HS-27A (cell line): ENCODE measurements at places on chromosomes 7 and 10.

- DNase-seq: no peak
Observed at GRCh38 chr7:43449577-43449976, 133.3 kb upstream of the STK17A start.

DNA sequence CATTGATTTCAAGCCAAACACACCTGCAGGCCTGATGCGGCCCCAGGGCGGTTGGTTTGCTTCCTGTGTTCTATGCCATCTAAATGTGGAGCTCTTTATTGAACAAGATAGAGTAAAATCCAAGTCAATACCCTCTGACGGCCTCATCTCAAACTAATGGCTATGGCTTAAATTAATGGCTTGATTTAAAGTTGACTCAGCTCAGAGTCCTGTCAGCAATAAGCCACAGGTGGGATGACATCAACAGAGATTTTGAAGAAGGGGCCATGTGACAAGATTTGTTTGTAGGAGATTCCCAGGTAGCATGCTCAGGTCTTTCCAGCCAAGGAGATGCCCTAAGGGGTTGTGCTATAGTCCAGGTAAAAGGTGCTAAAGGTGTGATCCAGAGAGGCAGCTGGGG, 66.7 kb upstream of the ZNF32 start:
- DNase-seq: no peak

GRCh38 chr10:12800302-12800701, 201.2 kb downstream of the CCDC3 start:
- no peak for DNase-seq

DNA sequence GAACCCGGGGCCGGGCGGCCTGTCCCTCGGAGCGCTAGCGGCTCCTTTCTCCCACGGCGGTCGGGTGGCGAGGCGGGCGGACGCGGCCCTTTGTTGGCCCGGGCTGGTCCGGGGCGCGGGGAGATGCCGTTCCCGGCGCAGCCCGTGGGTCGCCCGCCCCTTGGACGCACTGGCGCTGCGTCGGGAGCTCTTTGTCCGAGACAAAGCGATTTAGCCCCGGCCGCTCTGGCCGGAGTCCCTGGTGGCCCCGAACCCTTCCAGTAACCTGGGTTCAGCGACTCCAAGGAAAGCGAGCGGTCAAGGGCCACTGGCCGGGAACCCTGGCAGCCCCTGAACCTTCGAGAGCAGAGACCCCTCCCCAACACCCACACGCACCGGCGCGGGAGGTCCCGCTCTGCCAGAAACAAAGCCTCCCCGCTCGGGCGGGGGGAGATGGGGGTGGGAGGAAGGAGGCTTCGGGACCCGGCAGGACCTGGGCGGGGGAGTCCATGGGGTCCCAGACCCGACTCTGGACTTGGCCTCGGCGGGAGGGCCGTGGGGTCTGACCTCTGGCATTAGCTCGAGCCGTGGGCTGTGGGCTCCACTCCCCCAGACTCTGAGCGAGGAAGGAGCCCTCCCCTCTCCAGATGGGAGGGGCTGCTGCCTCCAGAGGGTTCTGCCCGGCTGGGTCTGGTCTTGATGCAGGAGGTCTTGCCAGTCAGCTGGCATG, 836 bp downstream of the DPYSL4 start:
- DNase-seq: no peak

DNA sequence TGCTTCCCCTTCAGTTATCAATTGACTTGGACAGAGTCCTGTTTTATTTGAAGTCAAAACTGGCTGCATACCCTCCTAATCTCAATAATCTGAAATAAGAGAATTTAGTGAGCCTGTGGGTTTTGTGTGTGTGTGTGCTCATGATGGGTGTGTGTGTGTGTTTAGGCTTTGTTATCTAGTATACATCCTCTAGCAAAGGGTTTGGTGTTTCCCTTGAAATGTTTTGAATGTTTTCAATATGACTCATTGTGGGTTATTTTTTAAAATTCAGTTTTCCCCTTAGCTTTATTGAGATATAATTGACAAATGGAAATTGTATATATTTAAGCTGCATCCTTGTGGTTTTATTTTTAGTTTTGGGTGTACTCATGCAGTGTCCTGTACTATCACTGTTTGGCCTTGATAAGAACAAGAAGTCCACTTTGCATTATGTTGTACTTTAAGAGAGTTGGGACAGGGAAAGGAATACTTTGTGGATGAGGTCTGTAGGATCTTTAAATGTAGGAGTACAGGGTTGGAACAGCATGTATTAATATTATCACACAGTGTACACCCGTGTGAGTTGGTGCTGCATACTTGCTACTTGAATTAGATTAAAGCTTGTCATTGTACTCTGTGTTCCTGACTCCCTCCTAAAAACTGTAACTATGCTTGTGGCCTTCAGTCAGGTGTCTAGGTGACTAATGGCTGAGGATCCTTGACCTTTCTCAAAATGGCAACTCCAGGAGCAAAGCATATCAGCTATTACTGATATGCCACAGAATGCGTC, 58.3 kb downstream of the VCL start:
- DNase-seq: peak; percentile 51

DNA sequence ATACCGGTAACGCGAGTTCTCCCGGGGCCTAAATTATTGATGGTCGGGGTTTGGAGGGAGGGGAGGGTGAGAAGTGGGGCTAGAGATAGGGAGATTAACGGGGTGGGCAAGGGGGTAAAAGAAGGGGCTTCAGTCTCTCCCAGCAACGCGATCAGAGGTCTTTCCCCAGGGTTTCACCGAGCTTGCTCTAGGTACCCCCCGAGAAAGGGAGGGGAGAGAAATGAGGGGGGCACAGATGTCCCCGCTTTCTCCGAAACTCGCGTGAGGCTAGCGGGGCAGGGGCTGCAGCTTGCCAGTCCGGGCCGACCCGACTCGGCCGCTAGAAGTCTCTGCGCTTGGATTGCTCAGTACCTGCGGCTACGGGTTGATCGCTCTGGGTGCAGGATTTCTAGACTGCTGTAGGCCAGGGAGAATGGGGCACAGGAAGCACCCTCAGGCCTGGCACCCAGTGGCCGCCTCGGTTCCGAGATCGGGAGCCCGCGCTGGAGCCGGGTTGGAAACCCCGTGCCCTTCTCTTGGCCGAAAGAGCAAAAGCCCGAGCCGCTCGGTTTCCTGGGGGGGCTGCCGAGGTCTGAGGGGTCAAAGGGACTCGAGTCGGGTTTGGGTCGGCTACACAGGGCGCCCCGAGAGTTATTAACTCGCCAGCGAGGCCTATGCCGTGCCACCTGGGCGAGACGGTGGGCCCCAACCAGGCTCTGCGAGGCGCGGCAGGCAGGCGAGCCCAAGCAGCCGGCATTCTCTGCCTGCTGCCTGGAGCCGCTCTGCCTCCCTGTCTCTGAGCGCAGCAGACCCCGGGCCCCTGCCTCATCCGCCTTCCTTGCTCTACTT, 3.1 kb downstream of the PAX2 start:
- no peak for DNase-seq

GRCh38 chr7:101922631-101923601, 105.5 kb downstream of the CUX1 start:
- no peak for DNase-seq

DNA sequence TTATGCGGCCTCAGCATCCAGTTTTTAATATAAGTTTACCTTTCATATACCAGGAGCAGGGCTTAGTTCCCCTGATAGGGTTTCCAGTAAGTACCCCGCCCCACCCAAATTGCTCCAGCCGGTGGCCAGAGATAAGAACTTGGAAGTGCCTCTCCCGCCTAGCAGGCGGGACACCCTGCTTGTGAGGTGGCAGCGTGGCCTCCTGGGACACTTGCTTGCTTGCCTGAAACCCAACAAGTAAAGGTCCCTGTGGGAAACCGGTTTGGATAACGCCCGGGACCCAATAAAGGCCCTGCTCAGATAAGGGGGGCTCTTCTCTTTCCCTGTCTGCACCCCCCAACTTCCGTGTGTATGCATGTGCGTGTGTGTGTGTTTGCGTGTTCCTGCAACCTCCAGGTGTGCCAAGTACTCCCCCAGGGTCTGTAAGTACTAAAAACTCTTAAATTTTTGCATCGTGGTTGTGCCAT, 154.3 kb downstream of the ARHGAP21 start:
- DNase-seq: no peak

GRCh38 chr7:139431459-139431858, 52.0 kb downstream of the KLRG2 start:
- DNase-seq: no peak
